ENCODE measurements at places on chromosomes 12 and 14.

DNA sequence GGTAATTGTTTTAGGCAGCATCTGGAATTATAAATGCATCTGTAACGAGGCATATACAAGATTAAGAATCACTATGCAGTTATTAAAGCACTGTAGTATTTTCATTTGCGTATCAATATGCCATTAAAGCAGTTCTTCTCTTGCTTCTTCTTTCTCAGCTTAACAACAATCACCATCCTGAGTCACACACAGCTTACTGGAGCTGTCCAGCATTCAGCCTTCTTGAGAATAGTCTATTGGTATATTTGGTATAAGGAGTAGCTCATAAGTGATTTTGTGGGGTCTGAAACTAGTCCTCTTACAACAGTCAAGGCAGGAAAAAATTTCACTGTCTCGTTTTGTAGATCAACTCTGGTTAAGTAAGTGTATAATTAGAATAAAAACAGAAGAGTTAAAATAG, 523.0 kb upstream of the FOXG1 start:
- DNase-seq = no peak

DNA sequence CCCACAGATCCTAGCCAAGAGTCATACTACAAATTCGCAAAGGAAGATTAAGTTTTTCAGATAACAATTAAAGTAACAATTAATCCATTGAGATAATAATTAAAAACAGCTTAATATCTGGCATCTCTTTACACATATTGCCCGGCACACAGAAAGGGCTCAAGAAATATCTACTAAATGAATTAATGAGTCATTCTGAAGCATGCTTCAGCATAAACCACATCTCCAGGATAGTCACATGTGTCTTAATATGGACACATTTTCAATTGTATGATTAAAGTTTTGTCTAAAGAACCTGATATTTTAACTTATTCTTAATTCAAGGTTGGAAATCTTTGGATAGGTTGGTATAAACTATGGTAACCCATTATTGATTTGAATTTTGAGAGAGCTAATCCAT, 9.6 kb downstream of the ITPR2 start:
- DNase-seq = no peak

DNA sequence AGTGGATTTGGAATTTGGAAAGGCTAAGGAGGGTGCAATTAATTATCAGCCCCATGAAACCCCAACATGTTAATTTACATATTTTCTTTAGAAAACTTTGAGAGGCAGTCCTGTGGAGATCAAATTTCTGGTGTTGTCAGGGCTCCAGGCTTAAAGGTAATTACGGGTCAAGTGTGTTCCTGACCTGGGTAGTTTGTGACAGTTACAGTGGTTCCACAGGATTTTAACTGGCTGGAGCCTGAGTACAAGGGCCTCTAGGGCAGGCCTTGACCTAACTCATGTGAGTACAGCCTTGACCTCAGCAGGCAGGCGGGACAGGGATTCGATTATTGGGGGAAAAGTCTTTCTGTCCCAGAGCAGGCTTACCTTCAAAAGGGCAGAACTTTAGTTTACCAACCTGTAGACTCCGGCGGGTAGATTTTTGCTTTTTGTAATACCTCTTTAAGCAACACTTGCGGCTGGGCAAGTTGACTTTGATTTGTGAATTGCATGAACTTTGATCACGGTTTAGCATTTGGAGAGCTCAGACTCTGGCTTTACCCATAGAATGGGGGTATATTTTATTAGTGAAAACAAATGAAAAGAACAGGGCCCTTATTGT, 8.4 kb upstream of the PPTC7 start:
- no peak for DNase-seq

DNA sequence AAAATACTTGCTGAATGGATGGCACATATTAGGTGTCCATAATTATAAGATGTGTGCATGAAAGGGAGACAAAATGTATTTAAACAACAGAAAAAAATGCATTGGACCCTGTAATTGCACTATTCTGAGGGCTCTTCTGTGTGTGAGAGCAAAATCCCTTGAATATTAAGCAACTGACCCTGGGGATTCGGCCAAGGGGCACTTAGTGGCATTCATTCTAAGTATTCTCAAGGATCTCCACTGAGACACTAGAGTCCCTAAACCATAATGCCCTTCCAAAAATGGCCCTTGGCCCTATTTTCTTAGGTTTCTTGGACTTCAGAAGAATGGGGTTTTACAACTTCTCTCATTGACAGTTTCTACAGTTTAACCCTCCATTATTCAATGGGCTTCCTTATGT, 388.6 kb downstream of the GLT1D1 start:
- DNase-seq = no peak

DNA sequence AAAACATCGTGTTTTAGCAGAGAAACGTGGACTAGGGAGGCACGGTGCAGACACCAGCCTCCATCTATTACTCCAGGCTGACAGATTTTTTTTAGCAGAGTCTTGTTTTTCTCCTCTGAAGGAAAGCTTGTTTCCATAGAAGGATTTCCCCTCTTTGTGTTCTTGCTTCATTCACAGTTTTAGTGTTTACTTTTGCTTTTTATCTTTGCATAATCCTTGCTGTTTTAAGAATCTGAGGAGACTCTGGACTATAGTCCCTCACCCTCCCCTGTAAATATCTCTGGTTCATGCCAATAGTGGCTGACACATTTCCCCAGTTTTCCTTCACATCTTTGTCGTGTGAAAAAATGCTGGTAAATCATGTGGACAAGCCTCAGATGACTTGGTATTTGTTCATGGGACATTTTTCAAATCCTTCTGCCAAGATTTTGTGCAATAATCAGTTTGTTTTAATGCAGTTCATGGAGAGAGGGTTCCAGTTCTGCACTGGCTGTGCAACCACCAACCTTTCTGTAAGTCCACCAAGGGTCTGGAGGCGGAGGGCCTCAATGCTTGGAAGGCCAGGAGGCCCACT, 39.9 kb upstream of the TMCC3 start:
- DNase-seq = no peak

DNA sequence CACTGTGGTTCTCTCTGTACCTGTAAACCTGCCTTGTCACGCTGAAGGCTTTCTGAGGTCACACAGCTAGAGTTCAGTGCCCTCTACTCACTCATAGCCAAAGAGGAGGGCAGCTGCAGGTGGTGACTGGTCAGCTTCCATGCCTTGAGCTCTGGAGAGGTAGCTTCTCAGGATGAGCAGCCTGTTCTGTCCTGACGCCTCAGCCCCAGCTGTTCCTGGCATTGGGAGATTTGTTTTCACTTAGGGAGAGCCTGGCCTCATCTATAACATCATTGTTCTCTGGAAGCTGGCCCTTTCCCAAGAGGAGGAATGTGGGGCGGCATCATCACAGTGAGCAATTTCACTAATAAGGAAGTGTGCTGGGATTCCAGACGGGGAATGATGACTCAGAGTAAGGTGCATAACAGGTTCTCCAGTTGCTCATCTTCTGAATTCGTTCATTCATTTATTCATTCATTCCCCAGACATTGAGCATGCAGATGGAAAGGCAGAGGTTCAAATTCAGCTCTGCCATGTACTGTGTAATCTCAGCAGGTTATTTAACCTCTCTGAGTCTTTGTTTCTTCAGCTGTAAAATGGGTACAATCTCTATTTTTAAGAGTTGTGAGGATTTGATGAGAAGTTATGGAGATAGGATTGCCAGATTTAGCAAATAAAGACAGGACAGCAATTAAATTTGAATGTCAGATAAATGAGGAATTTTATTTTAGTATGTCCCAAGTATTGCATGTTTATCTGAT, 255.8 kb upstream of the CRY1 start:
- peak; percentile 26 for DNase-seq

DNA sequence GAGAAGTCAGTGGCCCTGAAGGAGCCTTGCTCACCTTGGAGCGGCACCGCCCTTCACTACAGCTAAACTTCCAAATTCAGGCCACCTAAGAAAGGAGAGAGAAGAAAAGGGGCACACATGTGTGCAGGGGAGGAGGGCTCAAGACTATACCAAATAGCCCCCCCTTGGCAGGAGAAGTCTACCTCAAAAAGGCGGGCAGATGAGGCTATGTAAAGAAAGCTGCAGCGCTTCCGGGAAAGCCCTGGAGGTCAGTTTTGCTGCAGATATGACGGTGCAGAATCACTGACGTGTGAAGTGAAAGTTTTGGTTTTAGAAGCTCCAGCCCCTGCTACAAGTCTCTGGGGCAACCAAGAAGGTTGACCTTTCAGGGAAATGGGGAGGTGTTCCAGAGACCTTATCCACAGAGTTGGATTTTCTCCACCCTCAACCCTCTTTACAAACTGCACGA, 48.2 kb upstream of the PNMA1 start:
- DNase-seq = no peak

DNA sequence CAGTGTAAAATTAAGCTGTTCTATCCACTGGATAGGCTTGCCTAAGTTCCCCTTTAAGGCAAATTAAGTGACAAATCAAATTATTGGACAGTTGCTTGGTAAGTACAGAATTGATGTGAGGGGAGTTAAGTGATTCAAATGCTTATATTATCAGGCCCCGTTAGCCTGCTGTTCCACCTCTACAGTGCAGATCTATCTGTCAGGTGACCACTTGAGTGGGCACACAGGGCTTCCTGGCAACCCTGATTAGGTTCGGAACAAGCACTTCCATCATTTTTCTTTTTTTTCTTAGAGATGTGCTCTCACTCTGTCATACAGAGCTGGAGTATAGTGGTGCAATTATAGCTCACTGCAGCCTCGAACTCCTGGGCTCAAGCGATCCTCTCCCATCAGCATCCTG, 453.8 kb downstream of the RAD51B start:
- no peak for DNase-seq

DNA sequence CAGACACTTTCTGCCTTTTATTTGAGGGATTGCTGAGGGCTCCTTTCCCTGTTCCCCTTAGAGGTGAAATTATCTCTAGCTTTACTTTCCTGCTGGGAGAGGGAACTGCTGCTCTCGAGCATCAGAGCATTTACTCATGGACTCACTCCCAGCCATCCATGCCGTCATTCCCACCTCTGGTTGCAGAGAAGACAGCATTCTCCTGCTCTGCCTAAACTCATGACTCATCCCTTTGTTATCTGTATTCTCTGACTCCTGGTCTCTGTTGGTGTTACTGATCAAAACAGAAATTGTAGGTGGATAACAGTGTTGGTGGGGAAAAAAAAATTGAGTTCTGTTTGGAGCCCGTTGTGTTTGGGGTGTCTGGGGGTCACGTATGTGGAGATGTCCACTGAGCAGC, 159.3 kb downstream of the TTC8 start:
- DNase-seq = no peak

DNA sequence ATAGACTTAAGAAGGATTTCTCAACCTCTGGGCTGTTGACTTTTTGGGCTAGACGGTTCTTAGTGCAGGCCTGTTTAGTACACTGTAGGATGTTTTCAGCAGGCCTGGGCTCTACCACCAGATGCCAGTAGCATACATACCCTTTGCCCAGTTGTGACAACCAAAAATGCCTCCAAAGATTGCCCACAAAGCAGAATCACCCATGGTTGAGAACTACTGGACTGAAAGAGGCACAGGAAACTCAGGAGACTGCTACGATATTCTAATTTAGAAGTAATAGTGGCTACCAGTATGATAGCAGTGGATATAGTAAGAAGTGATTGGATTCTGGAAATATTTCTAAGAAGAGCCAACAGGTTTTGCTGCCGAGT, 15.5 kb downstream of the SLC35E3 start:
- DNase-seq = no peak

GRCh38 chr12:116194935-116195431, 82.5 kb downstream of the MED13L start:
- no peak for DNase-seq

- DNase-seq = no peak
Measured at GRCh38 chr14:103070971-103071542, 13.0 kb upstream of the LBHD2 start.

GRCh38 chr14:75751296-75751695, 90.2 kb downstream of the TTLL5 start:
- no peak for DNase-seq

GRCh38 chr14:95222151-95222631, 64.9 kb upstream of the DICER1 start:
- no peak for DNase-seq

GRCh38 chr12:7905071-7905470, 30.9 kb downstream of the SLC2A3 start:
- peak; percentile 30 for DNase-seq

- DNase-seq = no peak
Measured at GRCh38 chr12:120810021-120810420, 84.4 kb downstream of the ACADS start.

- DNase-seq = no peak
Measured at GRCh38 chr14:68418174-68419118, 374.4 kb downstream of the ZFP36L1 start.

GRCh38 chr14:86311151-86311550, 781.2 kb downstream of the FLRT2 start:
- DNase-seq = no peak

- DNase-seq = no peak
Measured at GRCh38 chr12:93275589-93275988, 102.1 kb upstream of the NUDT4 start.

DNA sequence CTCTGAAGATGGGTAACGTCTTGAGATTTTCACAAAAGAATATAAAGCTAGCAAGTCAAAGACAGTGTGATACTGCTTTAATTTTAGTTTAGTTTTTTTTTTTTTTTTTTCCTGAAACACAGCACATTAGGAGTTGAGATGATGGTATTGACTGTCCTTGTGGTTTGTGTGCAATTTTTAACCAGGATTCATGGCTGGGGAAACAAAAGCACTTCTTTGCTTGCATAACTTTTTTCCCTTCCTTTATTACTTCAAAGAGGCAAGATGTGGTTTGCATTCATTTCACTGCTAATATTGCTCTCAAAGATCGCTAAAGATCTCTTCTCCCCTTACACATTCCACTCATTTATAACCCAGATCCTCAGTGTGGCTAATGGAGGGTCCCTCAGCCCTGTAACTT, 157.1 kb upstream of the PZP start:
- no peak for DNase-seq

DNA sequence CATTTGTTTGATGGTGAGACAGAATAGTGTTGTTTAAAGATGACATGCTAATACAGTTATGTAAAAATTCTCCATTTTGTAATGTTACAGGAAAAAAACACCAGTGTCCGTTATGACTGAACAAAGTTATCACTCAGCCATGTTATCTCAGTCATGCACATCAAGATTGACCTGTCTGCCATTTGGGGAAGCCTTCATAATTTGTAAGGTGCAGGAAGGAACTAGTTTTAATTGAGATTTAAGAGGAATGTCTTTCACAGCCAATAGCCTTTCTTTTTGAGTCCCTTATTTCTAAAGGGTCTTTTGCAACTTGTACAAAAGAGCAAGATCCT, 432.2 kb downstream of the RAD51B start:
- DNase-seq = no peak

- no peak for DNase-seq
Measured at GRCh38 chr12:75837700-75838099, 193.9 kb downstream of the PHLDA1 start.

DNA sequence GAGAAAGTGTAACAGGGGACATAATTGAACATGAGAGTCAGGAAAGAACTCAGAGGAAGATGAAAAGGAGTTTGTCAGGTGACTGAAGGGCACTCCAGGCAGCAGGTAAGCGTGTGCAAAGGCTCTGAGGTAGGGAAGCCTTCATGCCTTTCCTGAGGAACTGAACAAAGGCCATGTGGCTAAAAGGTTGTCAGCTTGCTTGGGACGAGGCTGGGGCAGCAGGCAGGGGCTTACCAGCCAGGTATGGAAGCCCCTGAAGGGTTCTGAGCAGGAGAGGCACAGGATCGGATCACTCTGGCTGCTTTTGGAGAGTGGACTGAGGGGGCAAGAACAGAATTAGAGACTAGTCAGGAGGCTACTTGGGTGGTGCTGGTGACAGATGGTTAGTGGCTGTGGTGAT, 5.2 kb downstream of the LPCAT3 start:
- no peak for DNase-seq

- no peak for DNase-seq
Measured at GRCh38 chr12:65208964-65209654, 39.7 kb downstream of the LEMD3 start.

All from NCI-H1048 (cell line).